ENCODE measurements at places on chromosomes 7 and 10. TPM values are rescaled to one million over a fixed set of nuclear protein-coding genes. Genes with fewer than 3 reads are reported as not detected.

DNA sequence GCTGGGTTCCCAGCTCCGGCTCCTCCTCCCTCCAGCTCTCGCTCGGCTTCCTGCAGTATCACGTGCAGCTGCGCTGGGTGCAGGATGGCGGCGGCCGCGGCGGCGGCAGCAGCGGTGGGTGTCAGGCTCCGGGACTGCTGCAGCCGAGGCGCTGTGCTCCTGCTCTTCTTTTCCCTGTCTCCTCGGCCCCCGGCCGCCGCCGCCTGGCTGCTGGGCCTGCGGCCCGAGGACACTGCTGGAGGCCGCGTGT lies at the start of gene CNNM1:
Gene CNNM1, plus strand, starts transcription at position 53 of the 250 bp plus-strand sequence. Its CDS starts 32 bp downstream, at position 85.
- H3K4me3 ChIP-seq = peak within 1 kb of the TSS; percentile 43
- H3K4me1 ChIP-seq = no peaks in the 10 kb centered on the region
- no peak within 1 kb of the TSS for H3K27ac ChIP-seq
- peak; percentile 12 for DNase-seq

- DNase-seq = no peak
- no peaks in the 10 kb centered on the region for H3K36me3 ChIP-seq
- H3K4me3 ChIP-seq = no peak overlapping the region
- H3K4me1 ChIP-seq = no peaks in the 10 kb centered on the region
- no peaks in the 10 kb centered on the region for H3K27me3 ChIP-seq
These were observed 261.9 kb downstream of the SNX10 start for GRCh38 chr7:26553582-26553981.

- peak; percentile 28 for DNase-seq
- H3K4me1 ChIP-seq = peaks cover 4% of the 10 kb centered on the region
- H3K27ac ChIP-seq = no peak overlapping the region
- H3K4me3 ChIP-seq = no peak overlapping the region
- H3K27me3 ChIP-seq = no peaks in the 10 kb centered on the region
These were observed 314.0 kb downstream of the CDK14 start for GRCh38 chr7:90910136-90910535.

GRCh38 chr7:1844336-1844950 lies 174.4 kb downstream of the ELFN1 start:
- H3K27me3 ChIP-seq = no peaks in the 10 kb centered on the region
- H3K4me1 ChIP-seq = no peaks in the 10 kb centered on the region
- no peak overlapping the region for H3K4me3 ChIP-seq
- no peaks in the 10 kb centered on the region for H3K36me3 ChIP-seq
- DNase-seq = no peak

The TMEM130 gene
- 0.26 TPM for total RNA-seq

DNA sequence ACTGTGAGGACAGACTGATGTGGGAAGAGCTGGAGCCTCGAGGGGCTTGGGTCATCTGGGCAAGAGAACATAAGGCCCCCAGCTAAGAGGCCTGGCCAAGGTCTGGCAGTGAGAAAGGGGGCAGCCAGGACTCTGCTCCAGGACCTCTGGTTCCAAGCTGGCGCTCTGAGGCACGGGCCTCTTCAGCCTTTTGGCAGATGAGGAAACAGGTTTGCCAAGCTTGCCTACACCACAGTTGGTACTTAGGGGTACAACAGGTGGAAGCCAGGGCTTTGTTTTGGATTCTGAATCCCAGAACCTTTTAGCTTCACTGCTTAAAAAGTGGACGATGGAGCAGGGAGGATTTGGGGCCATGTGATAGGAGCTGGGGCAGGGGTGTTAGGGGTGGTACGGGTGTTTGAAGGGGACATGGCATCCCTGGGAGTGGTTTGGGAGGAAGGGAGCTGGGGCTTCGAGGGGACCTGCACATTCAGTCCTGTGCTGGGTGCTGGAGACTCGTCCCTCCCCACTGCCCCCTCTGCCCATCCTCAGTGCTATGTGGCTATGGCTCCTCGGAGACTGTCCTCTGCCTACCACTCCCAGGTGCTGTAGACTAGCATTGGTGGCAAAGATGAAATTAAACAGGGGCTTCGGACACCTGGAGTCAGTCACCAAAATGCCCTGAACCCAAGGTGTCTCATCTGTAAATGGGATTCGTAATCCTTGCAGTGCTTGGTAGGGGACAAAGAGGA lies 30.3 kb downstream of the ZNF775 start:
- H3K27ac ChIP-seq = no peak overlapping the region
- H3K4me1 ChIP-seq = peaks cover 8% of the 10 kb centered on the region
- no peak for DNase-seq
- no peaks in the 10 kb centered on the region for H3K27me3 ChIP-seq

The CCDC186 gene
- total RNA-seq = 15.2 TPM

GRCh38 chr7:131238347-131238931 lies 89.2 kb upstream of the MKLN1 start:
- peak overlapping the region; percentile 40 for H3K27ac ChIP-seq
- no peaks in the 10 kb centered on the region for H3K36me3 ChIP-seq
- no peaks in the 10 kb centered on the region for H3K27me3 ChIP-seq
- peaks cover 12% of the 10 kb centered on the region for H3K4me1 ChIP-seq

- no peaks in the 10 kb centered on the region for H3K27me3 ChIP-seq
- DNase-seq = no peak
- peak overlapping the region; percentile 73 for H3K27ac ChIP-seq
- no peak overlapping the region for H3K4me3 ChIP-seq
These were observed 63.4 kb downstream of the DIP2C start for GRCh38 chr10:625751-626711.

DNA sequence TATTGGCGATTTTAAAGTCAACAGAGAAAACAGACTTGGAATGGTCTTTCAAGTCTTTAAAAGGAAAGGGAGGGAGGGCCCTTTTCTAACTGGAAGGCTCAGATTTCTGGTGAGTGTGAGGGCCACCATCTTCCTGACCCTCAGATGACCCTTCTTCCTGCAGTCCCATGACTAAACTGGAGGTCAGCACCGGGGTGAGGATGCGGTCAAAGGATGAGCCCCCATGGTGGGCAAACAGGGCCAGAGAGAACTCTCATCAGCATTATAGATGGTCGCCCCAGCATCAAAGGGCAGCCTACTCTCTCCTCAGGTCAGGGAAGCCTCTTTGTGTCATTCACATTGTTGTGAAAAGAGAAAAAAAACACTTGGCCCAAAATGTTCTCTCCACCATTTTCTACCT lies 219.2 kb downstream of the LRMDA start:
- H3K4me3 ChIP-seq = no peak overlapping the region
- no peaks in the 10 kb centered on the region for H3K36me3 ChIP-seq
- no peaks in the 10 kb centered on the region for H3K27me3 ChIP-seq
- no peak overlapping the region for H3K27ac ChIP-seq

The CELF2 gene
- total RNA-seq = 25.1 TPM

The IMMP2L gene
- total RNA-seq = 14.6 TPM

DNA sequence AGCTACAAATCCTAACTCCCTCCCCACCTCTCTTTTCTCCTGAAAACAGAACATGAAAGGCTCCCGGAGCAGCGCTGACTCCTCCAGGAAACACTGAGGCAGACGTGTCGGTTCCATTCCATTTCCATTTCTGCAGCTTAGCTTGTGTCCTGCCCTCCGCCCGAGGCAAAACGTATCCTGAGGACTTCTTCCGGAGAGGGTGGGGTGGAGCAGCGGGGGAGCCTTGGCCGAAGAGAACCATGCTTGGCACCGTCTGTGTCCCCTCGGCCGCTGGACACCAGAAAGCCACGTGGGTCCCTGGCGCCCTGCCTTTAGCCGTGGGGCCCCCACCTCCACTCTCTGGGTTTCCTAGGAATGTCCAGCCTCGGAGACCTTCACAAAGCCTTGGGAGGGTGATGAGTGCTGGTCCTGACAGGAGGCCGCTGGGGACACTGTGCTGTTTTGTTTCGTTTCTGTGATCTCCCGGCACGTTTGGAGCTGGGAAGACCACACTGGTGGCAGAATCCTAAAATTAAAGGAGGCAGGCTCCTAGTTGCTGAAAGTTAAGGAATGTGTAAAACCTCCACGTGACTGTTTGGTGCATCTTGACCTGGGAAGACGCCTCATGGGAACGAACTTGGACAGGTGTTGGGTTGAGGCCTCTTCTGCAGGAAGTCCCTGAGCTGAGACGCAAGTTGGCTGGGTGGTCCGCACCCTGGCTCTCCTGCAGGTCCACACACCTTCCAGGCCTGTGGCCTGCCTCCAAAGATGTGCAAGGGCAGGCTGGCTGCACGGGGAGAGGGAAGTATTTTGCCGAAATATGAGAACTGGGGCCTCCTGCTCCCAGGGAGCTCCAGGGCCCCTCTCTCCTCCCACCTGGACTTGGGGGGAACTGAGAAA lies 30.4 kb downstream of the PFKFB3 start:
- DNase-seq = no peak
- peaks cover 17% of the 10 kb centered on the region for H3K36me3 ChIP-seq
- no peaks in the 10 kb centered on the region for H3K27me3 ChIP-seq
- no peak overlapping the region for H3K27ac ChIP-seq
- H3K4me1 ChIP-seq = no peaks in the 10 kb centered on the region

DNA sequence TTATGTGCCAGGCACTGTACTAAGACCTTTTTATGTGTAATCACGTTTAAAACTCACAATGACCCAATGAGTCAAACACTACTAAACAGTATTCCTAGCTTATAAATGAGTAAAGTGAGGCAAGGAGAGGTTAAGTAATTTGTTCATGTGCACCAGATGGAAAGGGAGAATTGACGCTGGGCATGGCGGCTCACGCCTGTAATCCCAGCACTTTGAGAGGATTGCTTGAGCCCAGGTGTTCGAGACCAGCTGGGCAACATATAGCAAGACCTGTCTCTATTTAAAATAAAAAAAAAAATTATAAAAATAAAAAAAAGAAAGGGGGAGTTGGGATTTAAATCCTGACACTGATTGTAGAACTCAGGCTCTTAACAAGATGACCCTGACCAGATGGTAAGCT lies 46.7 kb upstream of the DLG5 start:
- H3K27me3 ChIP-seq = no peaks in the 10 kb centered on the region
- H3K27ac ChIP-seq = no peak overlapping the region
- H3K36me3 ChIP-seq = peaks cover 8% of the 10 kb centered on the region

DNA sequence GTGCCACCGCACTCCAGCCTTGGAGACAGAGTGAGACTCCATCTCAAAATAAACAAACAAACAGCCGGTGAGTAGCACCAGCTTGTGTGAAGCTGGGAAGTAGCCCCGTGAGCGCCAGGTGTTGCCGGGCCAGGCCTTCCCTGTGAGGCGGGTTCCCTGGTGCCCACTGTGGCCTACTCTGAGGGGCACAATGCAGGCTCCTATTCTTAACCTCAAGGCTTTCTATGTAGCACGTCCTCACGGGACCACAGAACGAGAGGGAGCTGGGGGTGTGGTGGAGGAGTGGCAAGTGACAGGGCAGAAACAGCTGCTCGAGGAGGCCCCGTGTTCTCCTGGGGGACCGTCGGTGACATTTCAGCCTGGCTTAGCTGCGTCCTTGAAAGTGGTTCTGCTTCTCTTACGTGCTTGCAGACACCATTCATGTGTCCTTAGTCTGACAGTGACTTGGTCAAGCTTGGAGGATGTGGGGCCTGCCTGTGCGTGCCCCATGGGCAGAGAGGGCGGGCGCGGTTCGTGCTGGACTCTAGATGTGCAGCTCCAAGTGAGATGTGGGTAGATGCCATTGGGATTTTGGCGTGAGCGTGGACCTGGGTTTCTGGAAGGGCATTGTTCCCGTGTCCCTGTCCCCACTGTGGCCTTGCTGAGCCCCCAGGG lies 116.6 kb downstream of the NKX6-2 start:
- no peaks in the 10 kb centered on the region for H3K36me3 ChIP-seq
- peaks cover 8% of the 10 kb centered on the region for H3K4me1 ChIP-seq
- no peak overlapping the region for H3K27ac ChIP-seq
- DNase-seq = no peak
- H3K4me3 ChIP-seq = no peak overlapping the region

GRCh38 chr7:105782391-105783042 lies 93.9 kb downstream of the ATXN7L1 start:
- peak; percentile 78 for DNase-seq
- H3K36me3 ChIP-seq = no peaks in the 10 kb centered on the region

GRCh38 chr10:132646443-132647097 lies 109.0 kb downstream of the INPP5A start:
- DNase-seq = no peak
- H3K27ac ChIP-seq = no peak overlapping the region
- no peaks in the 10 kb centered on the region for H3K27me3 ChIP-seq

- H3K4me3 ChIP-seq = no peak overlapping the region
- H3K4me1 ChIP-seq = no peaks in the 10 kb centered on the region
- H3K27ac ChIP-seq = no peak overlapping the region
- no peaks in the 10 kb centered on the region for H3K36me3 ChIP-seq
- no peak for DNase-seq
These were observed 29.4 kb downstream of the OR9A2 start for GRCh38 chr7:142997456-142997989.

DNA sequence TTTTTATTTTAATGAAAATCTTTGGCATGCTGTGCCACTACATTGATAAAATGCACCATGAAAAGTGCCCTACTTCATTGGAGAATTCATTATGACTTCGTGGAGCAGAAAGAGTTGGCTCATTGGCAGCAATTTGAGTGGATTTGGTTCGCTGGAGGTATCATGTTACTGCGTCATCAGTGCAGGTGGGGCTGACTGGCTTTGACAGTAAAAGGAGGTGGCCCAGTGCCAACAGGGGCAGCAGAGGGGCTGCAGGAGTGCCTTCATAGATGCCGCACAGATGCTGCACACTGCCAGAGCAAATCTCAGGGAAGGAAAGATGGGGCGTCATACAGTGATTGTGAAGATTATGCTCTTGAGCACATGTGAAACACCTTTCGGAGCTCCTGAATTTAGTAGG lies 22.2 kb downstream of the FZD1 start:
- H3K36me3 ChIP-seq = no peaks in the 10 kb centered on the region
- H3K4me1 ChIP-seq = no peaks in the 10 kb centered on the region
- H3K27ac ChIP-seq = no peak overlapping the region
- DNase-seq = no peak
- no peak overlapping the region for H3K4me3 ChIP-seq

The SPDYE2 gene
- total RNA-seq = not detected

DNA sequence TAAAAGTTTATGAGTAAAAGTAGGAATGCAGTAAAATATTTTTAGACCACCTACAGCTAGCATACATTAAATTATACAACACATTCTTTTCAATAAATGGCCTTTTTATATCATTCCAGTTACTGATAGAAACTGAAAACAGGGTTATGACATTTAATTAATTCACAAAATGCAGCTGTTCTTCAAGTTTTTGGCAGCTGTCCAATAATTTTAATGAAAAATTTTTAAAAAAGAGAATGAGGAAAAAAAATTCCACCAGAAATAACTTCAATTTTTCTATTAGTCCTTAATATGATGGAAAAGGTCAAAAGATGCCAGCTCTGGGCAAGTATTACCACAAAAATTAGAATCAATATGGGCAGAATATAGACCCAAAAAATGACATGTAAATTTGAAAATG lies 11.9 kb upstream of the LRRC72 start:
- DNase-seq = no peak
- no peaks in the 10 kb centered on the region for H3K27me3 ChIP-seq
- H3K27ac ChIP-seq = no peak overlapping the region

Measured in fibroblast of lung (primary cell).